CD14-positive monocyte (primary cell): ENCODE measurements at places on chromosomes 3 and 15.

DNA sequence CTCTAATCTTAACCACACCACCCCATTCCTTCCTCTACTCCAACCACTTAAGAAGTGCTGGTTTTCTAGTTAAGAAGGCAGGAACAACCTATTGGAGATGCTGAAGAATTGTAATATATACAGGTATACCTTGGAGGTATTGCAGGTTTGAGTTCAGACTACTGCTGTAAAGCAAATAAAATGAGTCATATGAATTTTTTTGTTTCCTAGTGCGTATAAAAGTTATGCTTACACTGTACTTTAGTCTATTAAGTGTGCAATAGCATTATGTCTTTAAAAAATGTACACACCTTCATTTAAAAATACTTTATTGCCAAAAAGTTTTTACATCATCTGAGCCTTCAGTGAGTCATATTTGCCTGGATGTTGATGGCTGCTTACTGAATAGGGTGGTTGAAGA, 22.5 kb downstream of the TOPAZ1 start:
- no peak for DNase-seq

GRCh38 chr15:29130476-29130875, 139.1 kb downstream of the NSMCE3 start:
- DNase-seq: no peak

- DNase-seq: no peak
These were observed 1.2 kb upstream of the ARHGEF26 start for GRCh38 chr3:154119951-154120350.

- DNase-seq: no peak
These were observed 7.2 kb upstream of the FBXW12 start for GRCh38 chr3:48364840-48365239.

DNA sequence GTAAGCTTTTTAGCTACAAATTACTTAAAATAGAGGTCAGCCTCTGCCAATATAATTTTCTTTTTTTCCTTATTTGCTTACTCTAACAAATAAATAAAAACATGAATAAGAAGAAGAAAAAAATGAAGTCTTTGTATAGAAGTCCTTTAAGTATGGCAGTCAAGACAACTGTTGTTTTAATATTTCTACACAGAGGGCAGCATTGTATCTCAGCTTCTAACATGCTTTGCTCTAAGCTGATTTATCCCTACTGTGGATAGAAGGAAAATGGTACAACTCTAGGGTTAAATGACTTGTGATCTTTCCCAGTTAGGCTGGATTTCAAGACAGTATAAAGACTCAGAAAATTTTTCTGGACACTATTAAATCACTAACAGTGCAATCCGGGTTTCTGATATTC, 104.3 kb upstream of the MEIS2 start:
- DNase-seq: no peak

GRCh38 chr3:65004306-65004705, 316.5 kb upstream of the ADAMTS9 start:
- no peak for DNase-seq

DNA sequence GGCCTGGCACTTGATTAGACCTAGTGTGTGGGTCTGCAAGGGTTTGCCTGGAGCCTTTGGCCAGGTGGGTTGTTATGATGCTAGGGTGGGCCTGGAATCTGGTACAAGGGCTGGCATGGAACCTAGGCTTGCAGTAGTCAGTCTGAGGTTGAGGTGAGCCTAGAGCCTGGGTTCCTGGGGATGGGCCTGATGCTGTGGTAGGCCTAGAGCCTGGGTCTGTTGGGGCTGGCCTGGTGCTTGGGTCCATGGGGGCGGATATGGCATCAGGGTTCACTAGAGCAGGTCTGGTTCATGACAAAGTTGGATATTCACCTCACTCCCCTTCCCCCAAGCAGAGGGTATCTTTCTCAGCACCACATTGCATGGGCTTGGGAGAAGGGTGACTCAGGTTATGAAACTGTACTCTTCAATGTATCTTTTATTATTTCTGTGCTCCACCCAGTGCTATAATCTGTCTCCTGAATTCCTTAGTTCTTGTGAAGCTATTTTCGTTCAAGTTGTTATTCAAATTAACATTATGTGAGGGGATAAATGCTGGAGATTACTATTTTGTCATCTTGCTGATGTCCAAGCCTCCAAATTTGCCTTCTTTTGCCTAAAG, 274.4 kb downstream of the NFKBIZ start:
- DNase-seq: no peak

DNA sequence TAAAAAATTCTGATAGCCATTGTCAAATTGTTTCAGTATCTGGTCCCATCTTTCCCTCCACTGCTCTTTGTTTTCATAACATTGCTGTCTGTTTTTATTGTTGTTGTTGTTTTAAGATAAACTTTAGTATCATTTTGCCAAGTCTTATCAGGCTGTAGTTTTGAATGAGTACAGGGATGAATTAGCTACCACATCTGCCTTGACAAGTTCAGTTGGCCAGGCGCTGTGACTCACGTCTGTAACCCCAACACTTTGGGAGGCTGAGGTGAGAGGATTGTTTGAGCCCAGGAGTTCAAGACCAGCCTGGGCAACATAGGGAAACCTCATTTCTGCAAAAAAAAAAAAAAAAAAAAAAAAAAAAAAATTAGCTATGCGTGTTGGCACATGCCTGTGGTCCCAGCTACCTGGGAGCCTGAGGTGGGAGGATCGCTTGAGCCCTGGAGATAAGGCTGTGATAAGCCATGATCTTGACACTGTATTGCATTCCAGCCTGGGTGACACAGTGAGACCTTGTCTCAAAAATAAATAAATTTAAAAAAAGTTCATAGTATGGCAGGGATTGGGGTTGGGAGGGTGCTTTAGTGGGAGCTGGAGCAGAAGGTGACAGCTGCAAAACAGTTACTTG, 8.3 kb upstream of the ANKDD1A start:
- DNase-seq: no peak

GRCh38 chr3:197444793-197445379, 110.9 kb downstream of the BDH1 start:
- no peak for DNase-seq

- DNase-seq: no peak
These were observed 38.0 kb upstream of the RFTN1 start for GRCh38 chr3:16551342-16551976.
